Germinal center (tissue), 1 donor: ENCODE measurements at places on chromosomes 7 and 10.

- DNase-seq, result no peak
These were observed 4.2 kb downstream of the MNX1 start for GRCh38 chr7:157006205-157006747.

DNA sequence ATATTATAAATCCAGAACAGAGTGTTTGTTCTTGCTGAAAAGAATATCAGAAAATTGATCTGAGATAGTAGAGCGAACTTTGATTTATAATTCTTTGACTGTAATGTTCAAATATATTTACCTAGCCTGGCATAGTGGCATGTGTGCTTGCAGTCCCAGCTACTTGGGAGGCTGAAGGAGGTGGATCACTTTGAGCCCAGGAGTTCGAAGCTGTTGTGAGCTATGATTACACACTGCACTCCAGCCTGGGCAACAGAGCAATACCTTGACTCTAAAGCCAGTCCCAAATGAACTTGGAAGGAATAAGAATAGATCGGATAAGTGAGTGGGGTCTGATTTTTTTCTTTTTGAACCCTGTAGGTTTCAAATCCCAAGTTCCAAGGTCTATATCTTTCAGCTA is 23.5 kb downstream of the GNG11 start:
- DNase-seq, result no peak

DNA sequence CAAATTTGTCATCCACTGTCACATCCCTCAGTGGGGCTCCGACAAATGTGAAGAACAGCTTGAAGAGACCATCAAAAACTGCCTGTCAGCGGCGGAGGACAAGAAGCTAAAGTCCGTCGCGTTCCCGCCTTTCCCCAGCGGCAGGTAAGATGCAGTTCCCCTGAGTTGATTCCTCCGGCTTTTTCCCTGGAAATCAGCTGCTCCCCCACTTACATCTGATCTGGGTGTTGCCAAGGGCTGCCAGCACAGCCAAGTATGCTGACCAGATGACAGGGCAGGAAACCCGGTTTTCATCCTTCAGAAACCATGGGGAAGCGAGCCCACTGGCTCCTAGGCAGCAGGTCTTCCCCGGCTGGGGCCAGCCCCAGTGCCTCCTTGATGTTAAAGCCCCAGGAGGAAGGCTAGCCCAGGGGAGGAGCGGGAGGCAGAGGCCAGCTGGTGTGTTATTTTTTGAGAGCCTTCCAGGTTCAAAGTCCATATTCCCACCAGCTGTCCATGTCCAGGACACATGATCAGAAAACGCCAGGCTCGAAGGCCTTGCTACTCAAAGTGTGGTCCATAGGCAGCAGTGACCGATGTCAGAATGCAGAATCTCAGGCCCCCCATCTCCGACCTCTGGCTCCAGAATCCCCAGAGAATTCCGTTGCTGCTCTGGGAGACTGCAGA is 23.4 kb downstream of the AIFM2 start:
- no peak for DNase-seq

- no peak for DNase-seq
These were observed 82.0 kb downstream of the TMEM168 start for GRCh38 chr7:112708236-112708635.

DNA sequence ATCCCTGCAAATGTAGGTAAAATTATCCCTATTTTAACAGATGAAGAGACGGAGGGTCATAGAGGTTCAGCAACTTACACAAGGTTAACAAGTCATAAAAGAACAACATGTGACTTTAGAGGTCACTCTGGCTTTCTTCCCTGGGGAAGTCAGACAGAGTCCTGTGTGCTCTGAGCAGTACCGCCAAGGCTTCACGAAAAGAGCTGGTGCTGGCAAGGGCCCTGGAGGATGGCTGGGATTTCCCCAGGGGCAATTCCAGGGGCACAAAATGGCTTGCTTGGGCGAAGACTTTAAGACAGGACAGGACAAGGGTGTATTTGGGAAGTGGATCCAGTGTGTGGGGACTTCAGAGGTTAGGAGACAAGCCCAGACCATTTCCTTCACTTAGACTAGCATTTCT is 144.1 kb downstream of the PIP4K2A start:
- no peak for DNase-seq

DNA sequence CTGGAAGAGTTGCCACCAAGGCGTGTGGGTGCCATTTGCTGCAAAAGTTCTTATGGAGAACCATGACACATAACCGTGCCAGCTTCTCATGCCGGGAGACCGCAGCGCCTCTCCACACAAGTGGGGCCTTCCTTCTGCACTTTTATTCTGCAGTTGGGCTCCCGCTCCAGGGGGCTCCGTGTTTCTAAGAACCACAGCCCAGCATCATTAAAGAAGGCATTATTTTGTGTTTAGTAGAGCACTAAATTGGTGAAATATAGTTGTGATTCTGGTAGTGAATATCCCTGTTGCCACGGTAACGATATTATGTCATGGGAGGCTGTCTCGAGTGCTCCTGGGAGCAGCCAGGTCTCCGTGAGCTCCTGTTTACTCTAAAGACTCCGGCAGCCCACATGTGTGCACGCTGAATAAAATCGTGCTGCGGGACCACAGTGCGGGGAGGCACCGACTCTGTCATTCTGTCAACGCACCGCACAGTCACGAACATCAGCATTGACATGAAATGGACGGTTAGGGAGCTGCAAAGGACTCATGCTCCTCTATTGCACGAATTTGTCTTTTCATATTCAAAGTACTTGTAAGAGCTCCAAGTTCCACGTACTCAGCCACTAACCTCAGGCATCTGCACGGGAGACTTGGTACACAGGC is 68.8 kb upstream of the PITRM1 start:
- no peak for DNase-seq

DNA sequence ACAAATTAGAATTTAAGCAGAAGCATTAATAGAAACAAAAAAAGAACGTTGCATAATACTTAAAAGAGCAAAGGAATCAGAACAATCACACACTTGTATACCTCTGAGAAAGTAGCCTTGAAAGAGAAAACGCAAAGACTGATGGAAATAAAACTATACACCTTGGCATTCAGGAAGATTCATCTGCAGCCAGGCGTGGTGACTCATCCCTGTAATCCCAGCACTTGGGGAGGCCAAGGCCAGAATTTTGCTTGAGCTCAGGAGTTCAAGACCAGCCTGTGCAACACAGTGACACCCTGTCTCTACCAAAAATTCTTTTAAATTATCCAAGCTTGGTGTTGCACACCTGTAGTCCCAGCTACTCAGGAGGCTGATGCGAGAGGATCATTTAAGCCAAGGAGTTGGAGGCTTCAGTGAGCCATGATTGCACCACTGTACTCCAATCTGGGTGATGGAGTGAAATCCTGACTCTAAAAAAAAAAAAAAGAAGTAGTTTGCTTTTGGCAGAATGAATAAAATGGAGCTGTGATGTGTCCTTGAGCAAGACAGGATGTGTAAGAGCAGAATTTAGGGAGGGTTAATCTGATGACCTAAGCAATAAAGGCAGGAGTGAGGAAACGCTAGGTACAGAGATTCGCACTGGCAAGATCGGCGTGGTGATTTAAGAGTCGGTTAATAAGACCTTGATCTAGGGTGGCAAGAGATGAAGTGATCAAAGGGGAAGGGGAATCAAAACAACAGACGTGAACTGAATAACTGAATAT is 75.8 kb upstream of the NRP1 start:
- DNase-seq, result no peak

DNA sequence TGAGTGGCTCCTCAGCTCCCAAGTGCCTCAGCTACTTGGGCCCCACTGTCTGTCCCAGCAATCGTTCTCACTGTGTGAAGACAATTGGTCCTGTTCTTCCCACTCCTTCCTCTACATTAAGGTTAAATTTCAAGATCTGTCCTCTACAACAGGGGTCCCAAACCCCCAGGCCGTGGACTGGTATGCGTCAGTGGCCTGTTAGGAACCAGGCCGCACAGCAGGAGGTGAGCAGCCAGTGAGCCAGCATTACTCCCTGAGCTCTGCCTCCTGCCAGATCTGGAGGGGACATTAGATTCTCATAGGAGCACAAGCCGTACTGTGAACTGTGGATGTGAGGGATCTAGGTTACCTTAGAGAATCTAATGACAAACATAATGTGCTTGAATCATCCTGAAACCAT is 376.9 kb upstream of the FZD8 start:
- no peak for DNase-seq

DNA sequence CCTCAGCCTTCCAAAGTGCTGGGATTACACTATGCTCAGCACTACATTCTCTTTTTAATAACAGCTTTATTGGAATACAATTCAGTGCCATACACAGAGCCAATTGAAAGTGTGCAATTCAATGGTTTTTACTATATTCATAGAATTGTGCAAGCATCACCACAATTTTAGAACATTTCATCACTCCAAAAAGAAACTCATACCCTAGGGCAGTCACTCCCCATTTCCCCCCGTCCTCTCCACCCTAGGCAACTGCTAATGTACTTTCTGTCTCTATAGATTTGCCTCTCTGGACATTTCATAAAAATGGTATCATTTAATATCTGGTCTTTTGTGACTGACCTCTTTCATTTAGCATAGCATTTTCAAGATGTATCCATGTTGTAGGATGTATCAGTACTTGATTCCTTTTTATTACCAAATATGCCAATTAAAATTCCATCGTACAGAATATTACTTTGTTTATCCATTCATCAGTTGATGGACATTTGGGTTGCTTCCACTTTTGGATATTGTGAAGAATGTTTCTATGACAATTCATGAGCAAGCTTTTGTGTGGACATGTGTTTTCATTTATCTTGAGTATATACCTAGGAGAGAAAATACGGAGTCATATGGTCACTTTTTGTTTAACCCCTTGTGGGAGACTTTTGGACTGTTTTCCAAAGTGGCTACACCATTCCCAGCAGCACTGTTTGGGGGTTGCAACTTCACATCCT is 6.3 kb upstream of the XPNPEP1 start:
- no peak for DNase-seq

GRCh38 chr10:114478281-114478680 is 74.0 kb upstream of the AFAP1L2 start:
- no peak for DNase-seq
